ENCODE measurements at places on chromosomes 1 and 21.
A peak's percentile ranks its signal among the peaks of the same experiment; 100 is the strongest.

DNA sequence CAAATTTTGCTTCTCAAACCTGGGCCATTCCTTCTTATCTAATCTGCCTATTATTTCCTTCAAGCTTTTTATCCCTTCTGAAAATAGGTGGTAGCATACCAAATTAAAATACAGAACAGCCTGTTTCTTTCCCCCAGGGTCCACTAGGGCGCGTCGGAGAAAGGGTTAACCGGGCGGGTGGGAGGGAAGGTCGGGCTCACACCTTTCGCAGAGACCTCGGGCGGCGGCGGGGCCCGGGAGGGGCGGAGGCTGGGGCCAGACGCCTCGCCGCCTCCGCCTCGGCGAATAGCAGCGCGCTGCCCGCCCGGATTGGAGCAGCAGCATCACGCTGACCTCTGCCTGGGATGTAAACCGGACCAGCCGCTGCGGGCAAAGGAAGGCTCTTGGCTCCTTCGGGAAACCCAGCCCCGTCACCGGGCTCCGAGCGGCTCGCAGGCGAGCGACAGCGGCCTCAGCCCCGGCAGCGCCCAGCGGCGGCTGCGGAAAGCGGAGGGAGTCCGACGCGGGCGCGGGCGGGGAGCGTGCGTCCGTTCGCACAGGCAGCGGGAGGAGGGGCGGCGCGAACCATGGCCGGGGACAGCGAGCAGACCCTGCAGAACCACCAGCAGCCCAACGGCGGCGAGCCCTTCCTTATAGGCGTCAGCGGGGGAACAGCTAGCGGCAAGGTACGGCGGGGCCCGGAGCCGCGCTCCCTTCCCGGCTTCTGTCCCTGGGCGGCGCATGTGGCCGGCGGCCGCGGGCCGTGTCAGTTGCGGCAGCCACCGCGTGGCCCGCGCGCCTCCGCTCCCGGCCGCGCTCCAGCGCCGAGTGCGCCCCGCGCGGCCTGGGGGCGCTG lies at the start of gene UCK2:
Gene UCK2 (plus strand): TSS at position 347 of the 835 bp plus-strand sequence. CDS start 220 bp downstream, at position 567.
- DNase-seq: peak; percentile 56

GRCh38 chr21:40011371-40011770 lies 144.1 kb downstream of the PCP4 start:
- no peak for DNase-seq

DNA sequence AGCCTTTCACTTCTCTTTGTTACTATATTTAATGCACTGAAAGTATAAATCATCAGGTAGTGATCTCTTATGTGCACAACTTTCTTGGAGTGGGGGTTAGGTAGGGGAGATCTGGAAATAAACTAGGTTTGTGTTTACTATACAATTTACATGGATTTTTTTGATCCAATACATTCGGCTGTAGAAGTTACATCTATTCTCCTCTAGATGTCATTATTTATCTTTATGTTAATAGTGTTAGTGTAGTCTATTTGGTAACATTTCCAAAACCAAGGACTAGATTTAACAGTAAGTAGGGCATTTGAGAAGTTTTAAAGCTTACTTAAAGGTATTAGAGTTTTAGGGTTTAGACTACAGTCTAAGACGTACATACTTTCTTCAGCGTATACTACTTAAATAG lies 5.4 kb downstream of the VPS45 start:
- DNase-seq: no peak

DNA sequence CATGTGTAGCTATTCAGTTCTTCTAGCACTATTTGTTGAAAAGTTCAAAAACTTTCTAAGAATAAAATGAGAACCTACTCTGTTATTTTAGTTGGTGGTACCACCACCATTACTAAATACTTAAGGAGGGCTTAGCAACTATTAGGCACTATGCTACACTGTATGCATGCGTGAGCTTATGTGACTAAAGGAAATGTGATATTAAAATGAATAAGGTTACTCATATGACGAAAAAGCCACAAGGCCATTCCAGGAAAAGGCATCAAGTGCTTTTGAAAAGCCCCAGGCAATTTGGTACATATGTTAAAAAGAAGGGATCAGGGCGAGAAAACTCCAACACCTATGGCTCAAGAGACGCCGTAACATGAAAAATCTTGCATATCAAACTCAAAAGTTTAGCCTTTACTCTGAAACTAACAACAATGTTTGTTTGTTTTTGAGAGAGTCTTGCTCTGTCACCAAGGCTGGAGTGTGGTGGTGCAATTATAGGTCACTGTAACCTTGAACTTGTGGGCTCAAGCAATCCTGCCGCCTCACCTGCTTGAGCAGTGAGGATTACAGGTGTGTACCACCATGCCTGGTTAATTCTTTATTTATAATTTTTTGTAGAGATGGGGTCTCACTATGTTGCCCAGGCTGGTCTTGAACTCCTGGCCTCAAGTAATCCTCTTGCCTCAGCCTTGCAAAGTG lies 42.5 kb downstream of the EPRS1 start:
- DNase-seq: no peak

DNA sequence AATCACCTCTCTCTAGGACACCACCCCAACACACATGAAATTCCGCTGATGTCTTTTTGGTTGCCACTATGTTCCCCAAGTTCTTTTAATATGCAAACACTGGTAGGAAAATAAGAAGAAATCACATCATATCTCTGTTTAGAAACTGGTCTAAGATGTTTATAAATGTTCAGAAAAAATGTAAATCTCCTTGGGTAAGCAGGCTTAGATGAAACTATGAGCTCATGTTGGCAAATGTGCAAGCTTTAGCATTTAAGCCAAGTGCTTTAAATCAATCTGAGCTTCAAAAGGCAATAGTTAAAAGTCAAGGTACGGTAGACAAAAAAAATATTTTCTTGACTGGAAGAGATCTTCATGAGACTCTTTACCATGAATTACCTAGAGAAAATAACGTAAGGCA lies 25.2 kb upstream of the SLAMF9 start:
- no peak for DNase-seq

DNA sequence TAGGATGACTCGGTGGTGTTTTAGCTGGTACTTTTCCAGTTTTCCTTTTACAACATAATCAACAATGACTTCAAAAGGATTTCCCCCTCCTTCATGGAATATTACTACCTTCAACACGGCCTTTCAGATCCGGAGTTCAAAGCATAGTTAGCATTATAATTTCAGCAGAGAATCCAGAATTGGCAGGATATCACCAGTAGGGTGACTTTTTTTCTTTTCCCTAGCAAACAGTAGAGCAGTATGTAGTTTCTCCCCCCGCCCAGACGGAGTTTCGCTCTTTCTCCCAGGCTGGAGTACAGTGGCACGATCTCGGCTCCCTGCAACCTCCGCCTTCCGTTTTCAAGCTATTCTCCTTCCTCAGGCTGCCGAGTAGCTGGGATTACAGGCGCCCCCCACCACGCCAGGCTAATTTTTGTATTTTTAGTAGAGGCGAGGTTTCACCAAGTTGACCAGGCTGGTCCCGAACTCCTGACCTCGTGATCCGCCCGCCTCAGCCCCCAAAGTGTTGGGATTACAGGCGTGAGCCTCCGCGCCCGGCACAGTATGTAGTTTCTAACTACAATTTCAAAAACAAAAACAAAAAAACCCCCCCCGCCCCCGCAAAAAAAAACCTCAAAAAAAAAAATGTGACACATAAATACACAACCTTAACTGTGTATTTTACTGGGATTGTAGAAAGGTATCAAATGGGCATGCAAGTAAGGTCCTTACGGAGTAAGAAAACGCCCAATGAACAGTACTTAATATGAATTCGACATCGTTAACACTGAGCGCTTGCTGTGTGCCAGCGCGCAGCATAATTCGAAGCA lies 1.5 kb upstream of the COX20 start:
- peak; percentile 68 for DNase-seq

DNA sequence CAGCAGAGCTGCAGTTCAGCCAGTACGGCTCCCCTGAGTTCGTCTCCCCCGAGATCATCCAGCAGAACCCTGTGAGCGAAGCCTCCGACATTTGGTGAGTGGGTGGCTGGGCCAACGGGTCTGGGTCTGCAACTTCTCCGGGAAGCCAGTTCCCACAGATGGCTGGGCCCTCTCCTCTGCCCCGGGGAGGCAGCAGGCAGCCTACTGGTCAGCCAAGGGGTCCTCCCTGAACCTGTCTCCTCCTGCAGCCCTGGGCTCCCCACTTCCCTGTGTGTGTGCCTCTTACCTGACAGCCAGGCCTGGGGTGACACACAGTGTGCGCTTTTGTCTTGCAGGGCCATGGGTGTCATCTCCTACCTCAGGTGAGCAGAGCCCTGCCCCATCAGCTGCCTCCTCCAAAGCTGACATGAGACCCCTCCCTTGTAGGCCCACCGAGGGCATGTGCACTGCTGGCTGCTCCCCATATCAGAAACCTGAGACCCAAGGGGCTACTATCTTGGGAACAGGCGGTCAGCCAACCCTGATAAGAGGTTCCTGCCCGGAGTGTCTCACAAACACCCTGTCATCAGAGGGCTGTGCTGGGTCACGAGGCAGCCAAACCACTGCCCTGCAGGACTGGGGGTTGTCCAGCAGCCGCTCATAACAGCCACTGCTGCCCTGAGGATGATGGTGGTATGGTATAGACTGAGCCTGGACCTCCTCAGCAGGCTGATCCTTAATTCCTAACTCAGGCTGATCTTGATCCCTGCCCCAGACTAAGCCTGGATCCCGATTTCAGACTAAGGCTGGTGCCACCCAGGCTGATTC lies 37.6 kb downstream of the TRIM11 start:
- DNase-seq: no peak

DNA sequence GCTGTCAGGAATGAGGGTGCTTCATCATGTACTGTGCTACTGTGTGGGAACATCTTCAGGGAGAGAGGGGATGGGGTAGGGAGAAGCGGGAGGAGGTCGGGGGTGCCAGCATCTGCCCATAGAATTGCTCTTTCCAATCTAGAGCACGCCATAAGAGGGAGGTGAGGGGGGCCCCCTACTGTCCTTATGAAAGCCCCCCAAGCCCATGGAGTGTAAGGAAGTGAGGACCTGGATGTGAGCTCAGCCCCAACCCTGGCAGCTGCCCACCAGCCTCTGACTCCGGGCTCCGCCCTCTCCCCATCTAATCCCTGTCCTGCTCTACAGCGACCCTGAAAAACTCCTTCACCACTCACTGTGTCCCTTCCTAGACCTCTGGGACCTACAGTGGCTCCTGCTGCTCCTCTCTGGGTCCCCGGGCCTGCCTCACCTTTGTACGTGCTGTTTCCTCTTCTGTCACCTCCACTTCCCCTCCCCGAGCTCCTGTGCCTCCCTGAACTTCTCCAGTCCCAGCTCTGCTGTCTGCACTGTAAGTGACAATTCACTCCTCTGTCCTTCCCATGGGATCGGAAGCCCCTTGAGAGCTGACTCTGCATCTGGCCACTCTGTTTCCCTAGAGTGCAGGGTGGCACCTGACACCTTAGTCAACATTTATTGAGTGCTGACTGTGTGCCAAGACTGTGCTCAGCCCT lies 269.4 kb downstream of the PTPRU start:
- no peak for DNase-seq
